ENCODE measurements at places on chromosomes 6 and 20. TPM values are rescaled to one million over a fixed set of nuclear protein-coding genes. Genes with fewer than 3 reads are reported as not detected.

The MLN gene
- not detected for total RNA-seq

The AFDN gene
- total RNA-seq: 38.0 TPM

The MICA gene
- total RNA-seq: 9.0 TPM

The ZNF337 gene
- total RNA-seq: 15.5 TPM

The ZC2HC1B gene
- total RNA-seq: 1.5 TPM

The PSORS1C2 gene
- total RNA-seq: not detected

The RIMS4 gene
- total RNA-seq: not detected

The KHDC1L gene
- total RNA-seq: not detected
